ENCODE measurements at places on chromosomes 2 and 18. TPM values are rescaled to one million over a fixed set of nuclear protein-coding genes. Genes with fewer than 3 reads are reported as not detected.

GRCh38 chr2:232623768-232624765, 9.3 kb upstream of the EFHD1 start:
- DNase-seq: no peak
- H3K27me3 ChIP-seq: no peaks in the 10 kb centered on the region
- no peaks in the 10 kb centered on the region for H3K36me3 ChIP-seq
- no peak overlapping the region for H3K27ac ChIP-seq
- H3K4me1 ChIP-seq: no peaks in the 10 kb centered on the region

DNA sequence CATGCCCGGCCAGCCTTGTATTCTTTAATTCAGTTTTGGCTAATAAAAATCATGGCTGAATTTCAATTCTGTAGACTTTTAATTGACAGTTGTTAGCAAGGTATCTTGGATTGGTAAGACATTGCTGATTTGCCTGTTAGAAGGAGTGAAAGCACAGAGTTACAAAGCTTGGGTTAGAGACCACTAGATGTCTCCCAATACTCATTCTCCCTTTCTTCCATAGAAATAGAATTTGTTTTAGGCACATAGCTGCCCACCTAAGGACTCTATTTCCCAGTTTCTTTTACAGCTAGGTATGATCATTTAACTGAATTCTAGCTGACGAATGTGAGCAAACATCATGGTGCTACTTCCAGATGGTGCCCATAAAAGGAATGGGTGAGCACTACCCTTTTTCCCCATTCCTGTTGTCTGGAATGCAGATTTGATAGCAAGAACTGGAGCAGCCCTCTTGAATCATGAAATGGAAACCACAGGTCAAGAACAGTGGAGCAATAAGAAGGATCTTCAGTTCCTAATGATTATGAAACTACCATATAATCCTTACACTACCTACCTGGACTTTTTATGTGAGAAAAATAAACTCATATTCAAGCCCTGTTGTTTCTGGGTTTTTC, 17.5 kb downstream of the PECR start:
- no peaks in the 10 kb centered on the region for H3K36me3 ChIP-seq
- H3K27ac ChIP-seq: no peak overlapping the region
- H3K4me3 ChIP-seq: no peak overlapping the region
- DNase-seq: no peak
- no peaks in the 10 kb centered on the region for H3K27me3 ChIP-seq

GRCh38 chr18:21826641-21827302, 86.2 kb downstream of the MIB1 start:
- no peaks in the 10 kb centered on the region for H3K27me3 ChIP-seq
- no peaks in the 10 kb centered on the region for H3K4me1 ChIP-seq
- no peak for DNase-seq
- H3K27ac ChIP-seq: no peak overlapping the region

GRCh38 chr2:11767779-11768178, 21.3 kb downstream of the LPIN1 start:
- H3K4me1 ChIP-seq: peaks cover 6% of the 10 kb centered on the region
- no peak overlapping the region for H3K4me3 ChIP-seq
- no peaks in the 10 kb centered on the region for H3K27me3 ChIP-seq
- no peak for DNase-seq
- H3K27ac ChIP-seq: no peak overlapping the region

GRCh38 chr2:222982010-222982908, 69.7 kb upstream of the KCNE4 start:
- no peaks in the 10 kb centered on the region for H3K27me3 ChIP-seq
- DNase-seq: peak; percentile 81
- no peaks in the 10 kb centered on the region for H3K4me1 ChIP-seq
- H3K4me3 ChIP-seq: no peak overlapping the region
- no peaks in the 10 kb centered on the region for H3K36me3 ChIP-seq

- H3K36me3 ChIP-seq: no peaks in the 10 kb centered on the region
- DNase-seq: no peak
- no peaks in the 10 kb centered on the region for H3K27me3 ChIP-seq
- no peaks in the 10 kb centered on the region for H3K4me1 ChIP-seq
- H3K4me3 ChIP-seq: no peak overlapping the region
These were observed 155.4 kb downstream of the GALR1 start for GRCh38 chr18:77405096-77405495.

- peak; percentile 32 for DNase-seq
- no peaks in the 10 kb centered on the region for H3K4me1 ChIP-seq
- H3K27ac ChIP-seq: no peak overlapping the region
- no peak overlapping the region for H3K4me3 ChIP-seq
These were observed 246.1 kb downstream of the EXOC6B start for GRCh38 chr2:72579591-72580180.

GRCh38 chr18:37355772-37356171, 209.8 kb downstream of the CELF4 start:
- H3K36me3 ChIP-seq: no peaks in the 10 kb centered on the region
- H3K4me1 ChIP-seq: no peaks in the 10 kb centered on the region
- DNase-seq: no peak
- H3K27me3 ChIP-seq: peaks cover 4% of the 10 kb centered on the region
- no peak overlapping the region for H3K27ac ChIP-seq

GRCh38 chr2:46493241-46493970, 14.0 kb downstream of the TMEM247 start:
- H3K36me3 ChIP-seq: no peaks in the 10 kb centered on the region
- no peak overlapping the region for H3K4me3 ChIP-seq
- DNase-seq: peak; percentile 34

DNA sequence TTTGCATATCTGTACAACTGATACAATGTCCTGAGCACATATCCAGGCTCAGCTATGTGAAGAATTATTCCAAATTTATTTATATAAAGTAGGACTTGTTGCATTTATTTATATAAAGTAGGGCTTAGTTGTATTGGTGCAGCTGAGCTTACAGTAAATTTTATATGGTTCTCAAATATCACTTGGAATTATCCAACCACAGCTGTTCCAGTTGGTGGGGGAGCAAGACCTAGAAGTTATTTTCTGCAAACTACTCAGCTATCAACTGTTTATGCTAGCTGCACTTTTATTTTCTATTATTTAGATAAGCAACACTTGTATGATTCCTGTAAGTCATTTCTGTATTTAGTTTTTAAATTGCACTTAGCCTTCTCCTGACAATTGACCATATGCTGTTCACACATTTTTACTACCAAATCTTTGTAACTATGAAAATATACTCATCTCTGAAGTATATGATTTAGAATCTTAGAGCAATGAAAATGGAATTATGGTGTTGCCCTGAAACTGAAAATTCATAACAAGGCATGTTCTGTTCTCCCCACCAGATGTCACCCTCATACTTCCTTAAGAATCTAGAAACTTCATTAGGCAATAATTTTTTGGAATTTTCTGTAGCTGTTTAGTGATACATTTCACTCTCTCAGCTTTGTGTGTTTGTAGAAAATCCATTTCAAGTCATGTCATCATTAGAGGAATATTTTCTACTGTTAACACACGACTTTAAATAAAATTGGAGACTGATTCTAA, 157.0 kb upstream of the CBLN2 start:
- H3K4me1 ChIP-seq: no peaks in the 10 kb centered on the region
- no peaks in the 10 kb centered on the region for H3K36me3 ChIP-seq
- H3K27ac ChIP-seq: no peak overlapping the region
- no peak overlapping the region for H3K4me3 ChIP-seq
- DNase-seq: peak; percentile 43

GRCh38 chr2:206561962-206562361, 80.3 kb upstream of the FAM237A start:
- H3K27me3 ChIP-seq: no peaks in the 10 kb centered on the region
- no peak for DNase-seq
- H3K36me3 ChIP-seq: no peaks in the 10 kb centered on the region
- H3K4me1 ChIP-seq: no peaks in the 10 kb centered on the region
- H3K27ac ChIP-seq: no peak overlapping the region

The BOD1L2 gene
- 0.23 TPM for total RNA-seq

The BMP10 gene
- total RNA-seq: 0.27 TPM

The SPATA3 gene
- not detected for total RNA-seq

The DOK6 gene
- total RNA-seq: 2.0 TPM

The ANKRD30BL gene
- not detected for total RNA-seq

The CCDC150 gene
- 6.2 TPM for total RNA-seq

The CDK5R2 gene
- total RNA-seq: 0.08 TPM

The CNGA3 gene
- 0.13 TPM for total RNA-seq

The IL36G gene
- total RNA-seq: 0.20 TPM
